ENCODE measurements at places on chromosomes 6 and 20.

DNA sequence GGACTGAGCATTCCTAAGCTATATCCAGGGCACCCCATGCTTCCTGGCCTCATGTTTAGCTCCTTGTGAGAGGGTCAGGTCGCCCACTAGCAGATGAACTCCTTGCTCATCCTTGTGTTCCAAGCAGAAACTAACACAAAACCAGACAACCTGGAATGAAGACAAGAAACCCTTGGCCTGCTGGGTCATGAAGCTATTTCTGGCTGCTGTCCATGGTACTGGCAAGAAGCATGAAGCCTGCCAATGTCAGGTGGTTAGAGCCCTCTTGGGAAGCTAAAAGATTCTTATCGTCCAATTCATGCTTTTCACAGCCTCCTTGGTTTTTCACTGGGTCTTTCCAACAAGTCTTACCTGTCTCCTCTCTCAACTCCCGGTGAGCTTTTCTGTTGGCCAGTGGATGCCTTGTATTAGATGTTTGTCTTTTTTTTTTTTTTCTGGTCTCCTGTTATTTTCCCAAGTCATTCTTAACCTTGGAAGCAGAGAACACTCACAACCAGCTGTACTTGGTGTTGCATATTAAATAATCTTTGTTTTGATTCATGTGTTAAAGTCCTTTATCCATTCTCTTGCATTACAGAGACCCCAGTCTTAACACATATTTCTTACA, 180.3 kb downstream of the ANKRD60 start:
- no peak for DNase-seq

DNA sequence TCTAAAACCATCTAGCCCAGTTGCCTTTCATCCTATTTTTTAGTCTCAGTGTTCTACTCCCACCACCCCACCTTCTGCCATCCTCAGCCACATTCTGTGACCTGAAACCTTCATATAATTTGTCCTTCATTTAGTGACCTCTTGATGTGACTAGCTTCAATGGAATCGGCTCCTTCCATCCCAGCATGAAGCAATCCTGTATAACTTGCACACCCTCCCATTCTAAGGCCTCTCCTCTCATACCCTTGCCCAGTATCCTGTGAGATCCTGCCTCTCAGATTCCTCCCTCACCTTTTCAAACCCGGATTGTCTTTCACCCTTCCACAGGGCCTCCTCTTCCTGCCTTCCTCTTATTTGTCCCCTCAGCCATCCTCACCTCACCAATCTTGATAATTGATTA, 3.1 kb downstream of the ZNF76 start:
- DNase-seq, result no peak

DNA sequence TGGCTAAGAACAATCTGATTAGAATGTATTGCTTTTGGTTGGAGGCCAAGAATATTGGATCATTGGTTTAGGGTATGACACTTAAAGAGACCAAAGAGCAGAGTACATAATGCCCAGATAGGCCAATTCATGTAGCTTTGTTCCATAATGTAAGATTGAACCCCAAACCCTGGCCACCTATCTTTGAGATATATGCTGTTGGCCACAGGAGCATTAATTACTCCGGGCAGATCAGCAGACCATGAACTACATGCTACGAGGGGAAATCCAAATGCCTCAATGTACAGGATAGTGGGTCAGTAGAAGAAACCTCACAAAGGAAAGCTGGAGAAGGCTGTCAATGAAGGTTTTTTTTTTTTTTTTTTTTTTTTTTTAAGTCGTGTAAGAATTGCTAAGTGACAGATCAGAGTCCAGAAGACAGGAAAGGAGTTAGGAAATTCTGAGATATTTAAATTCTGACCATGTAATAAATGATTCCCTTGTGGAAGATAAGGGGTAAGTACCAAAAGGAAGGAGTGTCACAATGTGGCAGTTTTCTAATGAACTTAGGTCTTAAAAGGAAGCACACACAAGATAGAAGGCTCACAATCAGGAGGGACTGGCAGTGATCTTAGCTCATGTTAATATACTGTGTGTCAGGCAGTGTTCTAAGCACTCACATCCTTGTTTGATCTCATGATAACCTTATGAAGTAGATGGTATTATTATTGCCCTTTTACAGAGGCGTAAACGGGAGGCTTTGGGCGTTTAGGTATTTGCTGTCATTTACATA, 61.4 kb downstream of the CARMIL1 start:
- no peak for DNase-seq

GRCh38 chr6:43454290-43454695, 1.1 kb downstream of the DLK2 start:
- no peak for DNase-seq

DNA sequence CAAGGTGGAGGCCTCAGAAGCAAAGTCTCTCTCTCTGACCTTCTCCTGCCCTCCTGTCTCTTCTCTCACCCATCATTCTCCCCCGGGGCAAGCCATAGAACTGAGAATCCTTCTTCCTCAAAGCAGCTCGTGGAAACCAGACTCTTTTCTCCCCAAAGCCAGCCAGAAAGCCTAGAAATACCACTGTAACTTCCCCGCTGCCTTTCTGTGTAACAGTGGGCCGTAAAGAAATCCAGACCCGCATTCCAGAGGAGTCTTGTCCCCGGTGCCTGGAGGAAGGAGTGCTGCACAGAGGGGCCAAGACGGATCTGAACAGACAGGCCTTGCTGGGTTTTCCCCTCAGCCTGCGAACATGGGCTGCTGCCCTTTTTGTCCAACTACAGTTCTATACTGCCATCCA, 977 bp upstream of the SLC22A2 start:
- no peak for DNase-seq

DNA sequence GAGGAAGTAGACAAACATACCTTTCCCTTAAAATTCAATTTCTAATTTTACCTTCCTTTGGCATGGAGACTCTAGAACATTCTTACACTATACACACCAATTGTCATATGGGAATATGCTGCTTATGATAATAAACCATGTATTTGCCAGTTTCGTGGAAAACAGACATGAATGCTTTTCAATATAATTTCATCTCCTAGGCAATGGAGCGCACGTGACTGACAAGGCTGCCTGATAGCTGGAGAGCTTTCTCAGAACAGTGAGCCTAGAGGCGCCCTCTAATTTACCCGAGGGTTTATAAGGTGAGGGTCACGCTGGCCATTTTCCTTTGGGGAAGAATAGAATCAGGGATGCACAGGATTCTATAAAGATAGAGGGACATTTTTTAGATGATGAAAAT, 56.5 kb downstream of the PRR18 start:
- DNase-seq, result no peak

DNA sequence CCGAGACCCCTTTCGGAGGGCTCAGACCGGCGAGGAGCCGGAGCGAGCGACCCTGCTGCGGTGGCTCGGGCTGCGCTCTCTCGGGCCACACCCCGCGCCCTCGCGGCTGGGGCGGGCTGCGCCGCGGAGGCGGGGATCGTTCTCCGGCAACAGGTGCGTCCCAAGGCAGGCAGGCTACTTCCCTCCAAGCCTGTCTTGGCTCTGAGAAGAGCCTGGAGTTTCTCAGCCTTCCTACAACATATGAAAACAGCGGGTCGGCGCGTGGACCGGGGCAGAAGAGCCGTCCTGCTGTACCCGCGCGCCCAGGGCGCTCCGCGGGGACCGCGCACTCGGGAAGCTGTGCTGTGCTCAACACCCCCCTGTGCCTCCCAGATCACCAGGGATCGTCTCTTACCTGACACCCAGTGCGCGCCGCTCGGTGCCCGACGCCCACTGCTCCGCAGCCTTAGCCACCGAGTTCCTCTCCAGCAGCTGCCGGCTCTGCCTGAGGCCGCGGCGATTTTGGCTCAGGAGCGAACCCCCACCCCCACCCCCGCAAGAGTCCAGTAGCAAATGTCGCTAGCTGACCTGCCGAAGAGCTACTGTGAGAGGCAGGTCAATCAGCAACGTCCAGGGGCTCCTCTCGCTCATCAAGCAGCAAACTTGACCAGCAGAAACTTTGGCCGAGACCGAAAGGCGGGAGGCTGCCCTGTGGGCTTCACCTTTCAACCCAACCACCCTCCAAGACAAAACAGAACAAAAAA, 3.7 kb upstream of the OLIG3 start:
- DNase-seq, result no peak

- no peak for DNase-seq
Observed at GRCh38 chr6:139597087-139597763, 222.8 kb upstream of the CITED2 start.

GRCh38 chr6:13273202-13273930, 55.0 kb downstream of the TBC1D7 start:
- DNase-seq, result no peak

DNA sequence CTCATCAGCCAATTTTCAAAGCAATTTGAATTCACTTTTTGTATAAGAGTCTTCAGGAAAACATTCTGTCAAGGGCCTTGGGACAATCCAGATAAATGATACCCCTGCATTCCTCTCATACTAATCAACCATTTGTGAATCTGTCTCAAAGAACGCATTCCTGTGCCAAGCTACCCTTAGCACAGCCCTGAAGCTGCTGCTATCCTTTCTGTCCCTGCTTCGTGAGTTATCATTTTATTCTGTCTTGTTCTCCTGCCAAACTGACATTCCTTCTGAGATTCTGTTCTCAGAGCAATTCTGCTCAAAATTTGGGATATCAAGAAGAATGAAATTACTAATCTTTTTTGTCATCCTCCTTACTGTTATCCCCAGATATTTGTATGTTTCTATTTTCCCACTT, 213.9 kb upstream of the STXBP5 start:
- peak; percentile 3 for DNase-seq

GRCh38 chr6:125787791-125788190, 3.0 kb upstream of the NCOA7 start:
- no peak for DNase-seq

DNA sequence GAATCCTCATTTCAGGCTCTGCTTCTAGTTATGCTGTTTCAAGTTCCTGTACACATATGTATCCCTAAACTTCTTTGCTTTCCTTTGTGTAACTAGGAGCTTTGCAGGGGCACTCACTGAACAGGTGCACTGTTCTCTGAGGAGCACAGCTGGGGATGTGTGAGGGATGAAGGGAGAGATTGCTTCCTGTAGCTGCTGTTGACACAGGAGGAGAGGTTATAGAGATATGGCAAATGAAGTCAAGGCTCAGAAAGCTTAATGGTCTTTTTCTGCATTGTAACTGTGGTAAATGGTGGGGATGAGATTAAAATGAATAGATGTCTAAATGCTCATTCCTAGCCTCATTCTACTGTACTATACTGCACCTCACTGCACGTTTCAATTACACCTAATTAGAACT, 454.3 kb downstream of the BTBD3 start:
- DNase-seq, result no peak

- DNase-seq, result no peak
Observed at GRCh38 chr20:10004900-10005299, 29.9 kb upstream of the ANKEF1 start.

GRCh38 chr6:16344756-16345155, 106.4 kb downstream of the GMPR start:
- DNase-seq, result no peak

GRCh38 chr6:125066964-125067363, 86.6 kb upstream of the TPD52L1 start:
- no peak for DNase-seq

DNA sequence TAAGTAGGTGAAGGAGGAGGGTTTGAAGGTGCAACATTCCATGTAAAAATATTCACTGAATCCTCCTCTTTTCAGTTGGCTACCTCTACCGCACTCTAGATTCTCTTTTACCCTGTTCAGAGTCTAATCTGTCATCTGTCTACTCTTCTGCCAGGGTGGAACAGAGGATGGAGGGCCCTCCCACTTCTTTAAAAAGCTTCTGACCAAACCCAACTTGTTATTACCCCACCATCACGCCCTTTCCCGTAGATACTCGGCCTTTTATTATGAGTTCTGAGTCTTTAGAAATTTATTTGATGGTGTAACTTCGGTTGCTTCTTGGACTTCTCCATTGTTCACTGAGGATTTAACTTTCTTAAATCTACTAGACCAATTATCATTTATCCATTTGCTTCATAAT, 11.7 kb downstream of the STX11 start:
- no peak for DNase-seq

- no peak for DNase-seq
Observed at GRCh38 chr20:17928211-17928611, 40.4 kb downstream of the SNX5 start.

- DNase-seq, result no peak
Observed at GRCh38 chr6:36116066-36116864, 14.0 kb upstream of the MAPK13 start.

GRCh38 chr20:50056951-50057713, 55.8 kb downstream of the UBE2V1 start:
- no peak for DNase-seq

- no peak for DNase-seq
Observed at GRCh38 chr20:64121586-64121985, 14.2 kb upstream of the NPBWR2 start.

DNA sequence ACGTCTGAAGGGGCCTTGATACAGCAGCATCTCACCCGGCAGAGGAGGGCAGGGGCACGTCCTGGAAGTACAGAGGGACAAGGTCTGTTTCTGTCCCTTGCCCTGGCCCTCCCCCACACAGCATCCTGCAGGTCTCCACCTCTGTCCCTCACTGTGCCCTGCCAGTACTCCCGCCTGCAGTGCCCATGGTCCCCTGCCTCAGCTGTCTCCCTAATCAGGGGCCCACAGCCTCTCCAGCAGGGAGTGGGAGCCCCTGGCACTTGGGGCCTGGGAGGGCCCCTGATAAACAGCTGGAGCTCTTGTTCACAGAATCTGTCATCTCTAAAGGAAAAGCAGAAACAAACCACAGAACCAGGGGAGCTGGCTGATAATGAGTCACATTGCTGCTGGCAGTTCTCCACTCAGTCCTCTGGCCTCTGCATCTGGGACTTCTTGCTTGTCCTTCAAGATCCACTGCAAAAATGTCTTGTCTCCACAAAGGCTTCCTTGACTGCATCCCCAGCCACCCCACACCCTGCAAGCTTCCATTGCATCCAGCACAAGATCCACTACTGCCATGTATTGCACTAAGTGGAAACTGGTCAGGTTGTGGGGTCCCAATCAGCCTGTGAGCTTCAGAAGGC, 33.2 kb upstream of the TAF8 start:
- peak; percentile 24 for DNase-seq

DNA sequence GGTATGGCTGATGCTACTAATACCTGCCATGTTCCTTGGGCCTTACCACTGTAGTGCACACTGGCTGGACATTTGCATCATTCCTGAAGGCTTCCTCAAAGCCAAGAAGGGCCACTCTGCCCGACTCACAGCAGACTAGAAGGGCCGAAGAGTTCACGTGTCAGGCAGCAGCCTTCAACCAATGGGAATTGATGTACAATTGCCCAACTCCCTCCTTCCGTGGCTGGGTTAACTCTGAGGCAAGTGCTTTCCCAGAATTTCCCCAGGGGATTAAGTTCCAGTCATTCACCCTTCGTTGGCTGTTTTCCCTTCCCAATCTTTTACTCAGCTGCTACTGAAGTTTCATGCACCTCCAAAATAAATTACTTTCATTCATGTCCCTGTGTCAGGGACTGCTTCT, 29.8 kb downstream of the PSMB9 start:
- no peak for DNase-seq
